ENCODE measurements at places on chromosomes 1 and 21.
A peak's percentile ranks its signal among the peaks of the same experiment; 100 is the strongest.

DNA sequence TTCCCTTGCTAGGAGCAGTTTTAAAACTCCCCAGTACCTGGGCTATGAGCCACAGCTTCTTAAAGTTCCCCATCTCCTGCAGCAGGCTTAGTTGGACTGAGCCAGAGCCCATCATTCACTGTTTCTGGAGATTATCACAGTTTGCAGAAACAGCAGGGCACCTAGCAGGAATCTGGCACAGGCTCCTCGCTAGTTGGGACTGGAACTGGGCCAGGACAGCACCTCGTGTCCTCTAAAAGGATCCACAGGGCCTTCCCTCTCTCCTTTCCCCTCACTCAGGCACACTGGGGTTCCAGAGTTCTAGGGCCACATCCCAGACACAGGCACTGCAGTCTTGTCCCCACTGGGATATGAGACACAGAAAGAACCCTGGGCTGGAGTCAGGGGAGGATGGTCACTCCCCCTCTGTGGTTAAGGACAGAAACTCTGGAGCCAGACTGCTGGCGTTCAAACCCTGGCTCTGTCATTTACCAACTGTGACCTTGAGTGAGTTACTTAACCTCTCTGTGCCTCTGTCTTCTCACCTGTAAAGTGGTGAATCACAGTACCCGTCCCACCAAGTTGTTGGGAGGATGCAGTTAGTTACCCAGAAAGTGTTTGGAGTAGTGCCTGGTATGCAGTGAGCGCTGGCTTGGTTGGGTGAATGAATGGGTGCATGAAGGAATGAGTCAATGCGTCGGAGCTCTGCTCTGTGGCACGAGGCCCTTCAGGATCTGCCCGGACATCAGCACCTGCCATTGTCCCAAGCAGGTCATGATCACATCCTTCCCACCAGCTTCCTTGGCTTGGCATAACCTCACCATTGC lies 18.8 kb upstream of the ECE1 start:
- DNase-seq, result no peak

- no peak for DNase-seq
Observed at GRCh38 chr21:31660259-31660565, 719 bp downstream of the SOD1 start.

GRCh38 chr21:35266546-35266945 lies 217.4 kb upstream of the RUNX1 start:
- DNase-seq, result no peak

GRCh38 chr1:201877877-201878401 lies 10.8 kb upstream of the SHISA4 start:
- DNase-seq, result no peak

DNA sequence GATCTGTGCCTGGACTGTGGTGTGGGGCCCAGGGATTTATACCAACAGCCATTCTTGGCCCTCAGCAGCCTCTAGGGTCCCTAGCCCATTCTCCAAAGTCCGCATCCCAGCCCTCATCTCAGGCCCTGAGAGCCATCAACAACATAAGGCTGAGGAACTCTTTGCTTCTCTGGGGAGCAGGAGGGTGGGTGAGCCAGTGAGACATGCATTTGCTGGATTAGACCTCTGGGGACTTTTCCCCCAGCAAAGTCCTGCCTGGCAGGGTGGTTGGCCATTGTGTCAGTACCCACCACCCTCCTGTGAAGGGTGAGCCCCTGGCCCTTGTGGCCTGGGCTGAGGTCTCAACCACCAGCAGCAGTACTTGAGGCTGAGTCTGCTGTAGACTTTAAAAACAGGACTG lies 24.2 kb upstream of the FAM20B start:
- no peak for DNase-seq

DNA sequence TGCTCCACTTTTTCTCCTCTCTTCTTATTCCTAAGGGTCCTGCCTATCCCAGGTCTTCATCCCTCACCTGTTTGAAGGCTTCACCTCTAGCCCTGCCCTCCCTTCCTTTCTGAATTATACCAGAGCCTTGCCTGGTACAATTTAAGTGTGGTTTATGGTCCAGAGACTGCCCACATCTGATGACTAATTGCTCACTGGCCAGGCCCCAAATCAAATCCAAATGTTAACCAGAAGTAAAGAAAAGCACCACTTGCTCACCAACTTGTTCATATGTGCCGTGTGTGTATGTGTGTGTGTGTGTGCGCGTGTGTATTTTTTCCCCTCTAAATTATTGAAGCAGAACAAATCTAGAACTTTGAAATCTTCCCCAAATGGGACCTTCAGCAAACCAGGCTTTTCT lies 26.4 kb downstream of the MYOM3 start:
- no peak for DNase-seq

GRCh38 chr1:200971428-200971903 lies 52.0 kb downstream of the KIF21B start:
- no peak for DNase-seq

GRCh38 chr1:17145648-17146047 lies 26.4 kb upstream of the PADI2 start:
- no peak for DNase-seq

- no peak for DNase-seq
Observed at GRCh38 chr1:162285149-162285561, 91.5 kb downstream of the SPATA46 start.

DNA sequence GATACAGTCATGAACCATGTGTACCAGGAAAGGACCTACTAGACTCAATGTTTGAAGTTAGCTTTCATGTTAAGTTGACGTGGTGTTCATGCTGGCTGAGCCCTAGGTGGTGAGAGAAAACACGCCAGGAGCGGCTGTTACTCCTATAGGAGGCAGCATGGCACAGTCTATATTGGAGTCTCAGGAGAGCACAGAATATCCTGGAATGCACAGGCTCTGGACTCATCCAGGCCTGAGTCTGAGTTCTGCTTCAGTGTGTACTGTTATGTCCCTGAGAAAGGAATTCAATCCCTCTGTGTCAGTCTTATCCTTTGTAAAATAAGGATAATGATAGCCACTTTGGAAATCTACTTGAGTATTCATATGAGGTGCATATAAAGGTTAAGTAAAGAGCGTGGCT lies 41.2 kb downstream of the DPT start:
- DNase-seq, result no peak

GRCh38 chr1:53411541-53412152 lies 47.6 kb upstream of the DMRTB1 start:
- no peak for DNase-seq

- no peak for DNase-seq
Observed at GRCh38 chr1:167648978-167649744, 19.1 kb downstream of the RCSD1 start.

- DNase-seq, result no peak
Observed at GRCh38 chr1:232166942-232167341, 463.0 kb downstream of the SIPA1L2 start.

- no peak for DNase-seq
Observed at GRCh38 chr21:39083377-39084008, 99.8 kb downstream of the PSMG1 start.

GRCh38 chr1:147613506-147613905 lies 56.8 kb downstream of the ACP6 start:
- DNase-seq, result peak; percentile 28

DNA sequence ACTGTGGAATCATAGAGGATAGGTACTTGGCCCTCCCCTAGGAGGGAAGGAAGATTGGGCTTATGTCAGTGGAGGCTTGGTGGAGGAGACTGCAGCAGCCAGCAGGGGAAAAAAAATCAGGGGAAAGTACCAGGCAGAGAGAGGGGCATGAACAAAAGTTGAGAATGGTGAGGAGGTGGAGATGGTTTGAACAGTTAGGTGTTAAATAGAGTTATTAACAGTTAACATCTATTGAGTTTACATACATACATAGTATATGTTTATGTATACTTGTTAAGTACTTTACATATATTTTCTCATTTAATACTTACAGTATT lies 136.5 kb upstream of the HNRNPU start:
- DNase-seq, result no peak

DNA sequence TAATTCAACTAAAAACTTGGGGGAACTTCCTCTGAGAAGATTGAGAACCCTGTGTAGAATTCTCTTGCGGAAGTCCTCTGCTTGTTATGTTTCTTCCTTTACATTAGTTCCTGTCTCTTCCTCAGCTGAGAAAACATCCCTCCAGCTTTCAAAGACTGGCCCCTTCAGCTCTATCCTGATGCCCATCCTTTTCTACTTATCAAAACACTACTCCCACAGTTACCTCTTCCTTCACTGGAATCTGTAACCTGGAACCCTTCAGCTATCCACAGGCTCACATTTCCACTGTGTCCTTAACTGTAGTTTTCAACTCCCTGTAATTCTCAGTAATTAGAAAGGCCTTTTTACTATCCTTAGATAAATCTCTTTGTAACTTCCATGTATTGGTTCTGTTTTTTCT lies 6.0 kb upstream of the DEDD start:
- DNase-seq, result no peak

GRCh38 chr21:25406887-25407579 lies 200.2 kb downstream of the MRPL39 start:
- DNase-seq, result no peak

DNA sequence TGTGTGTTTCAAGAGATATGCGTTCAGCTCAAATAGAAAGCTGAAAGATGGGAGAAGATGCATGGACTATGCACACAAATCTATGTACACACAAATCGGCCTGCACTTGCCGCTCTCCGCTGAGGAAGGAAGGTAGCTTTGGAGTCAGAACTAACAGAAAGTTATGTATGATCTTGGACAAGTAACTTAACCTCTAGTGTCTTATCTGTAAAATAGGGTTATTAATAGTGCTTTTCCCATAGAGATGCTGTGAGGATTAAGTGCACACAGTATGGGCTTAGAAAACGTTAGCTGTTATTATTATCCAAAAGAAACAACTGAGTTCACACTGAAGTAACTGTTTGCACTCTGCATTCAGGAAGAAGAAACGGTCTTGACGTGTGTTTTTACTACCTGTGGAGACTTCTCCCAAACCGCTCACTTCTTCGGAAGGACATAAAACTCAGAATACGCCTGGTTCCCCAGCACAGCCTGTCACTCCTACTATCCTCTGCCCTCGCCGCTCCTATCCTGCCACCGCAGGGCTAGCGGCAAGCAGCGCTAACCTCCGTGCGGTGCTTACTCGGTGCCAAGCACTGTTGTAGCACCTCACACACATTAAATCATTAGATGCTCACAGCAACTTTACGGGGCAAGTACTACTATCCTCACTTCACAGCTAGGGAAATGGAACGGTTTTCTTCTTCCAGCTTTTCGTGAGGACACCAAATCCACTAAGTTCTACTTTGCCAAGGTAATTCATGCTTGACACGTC lies 1.3 kb downstream of the TGFBR3 start:
- no peak for DNase-seq

- no peak for DNase-seq
Observed at GRCh38 chr21:16145479-16145878, 415.7 kb downstream of the USP25 start.

DNA sequence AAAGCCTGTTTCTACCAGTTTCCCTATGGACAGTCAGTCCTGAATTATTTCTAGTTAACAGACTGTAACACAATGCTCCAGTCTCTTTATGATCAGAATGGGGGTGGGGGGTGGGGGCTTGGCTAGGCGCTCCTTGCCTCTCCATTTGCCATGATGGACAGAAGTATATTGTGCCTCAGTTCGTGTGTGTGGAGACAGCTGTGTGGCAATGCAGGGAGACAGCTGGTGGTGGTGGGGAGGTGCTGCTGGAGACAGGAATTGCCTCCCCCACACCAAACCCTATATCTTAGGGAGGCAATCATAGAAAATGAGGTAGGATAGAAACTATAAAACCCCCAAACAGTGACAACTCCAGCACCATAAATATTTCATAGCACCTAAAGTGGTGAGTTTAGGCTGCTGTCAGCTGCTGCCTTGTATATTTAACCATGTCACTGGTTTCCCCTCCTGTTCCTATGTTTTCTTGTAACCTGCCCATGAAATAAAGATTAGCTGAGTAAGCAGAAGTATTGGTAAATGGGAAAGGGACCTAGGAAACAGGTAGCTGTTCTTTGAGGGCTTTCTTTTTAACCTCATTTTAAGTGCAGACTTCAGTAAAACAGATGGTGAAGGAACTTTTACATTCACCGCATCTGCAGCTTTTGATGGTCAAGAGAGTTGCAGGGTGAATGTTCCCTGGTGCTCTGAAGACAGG lies 3.4 kb downstream of the PLXNA2 start:
- DNase-seq, result no peak

GRCh38 chr1:87052400-87052799 lies 138.0 kb downstream of the HS2ST1 start:
- no peak for DNase-seq

DNA sequence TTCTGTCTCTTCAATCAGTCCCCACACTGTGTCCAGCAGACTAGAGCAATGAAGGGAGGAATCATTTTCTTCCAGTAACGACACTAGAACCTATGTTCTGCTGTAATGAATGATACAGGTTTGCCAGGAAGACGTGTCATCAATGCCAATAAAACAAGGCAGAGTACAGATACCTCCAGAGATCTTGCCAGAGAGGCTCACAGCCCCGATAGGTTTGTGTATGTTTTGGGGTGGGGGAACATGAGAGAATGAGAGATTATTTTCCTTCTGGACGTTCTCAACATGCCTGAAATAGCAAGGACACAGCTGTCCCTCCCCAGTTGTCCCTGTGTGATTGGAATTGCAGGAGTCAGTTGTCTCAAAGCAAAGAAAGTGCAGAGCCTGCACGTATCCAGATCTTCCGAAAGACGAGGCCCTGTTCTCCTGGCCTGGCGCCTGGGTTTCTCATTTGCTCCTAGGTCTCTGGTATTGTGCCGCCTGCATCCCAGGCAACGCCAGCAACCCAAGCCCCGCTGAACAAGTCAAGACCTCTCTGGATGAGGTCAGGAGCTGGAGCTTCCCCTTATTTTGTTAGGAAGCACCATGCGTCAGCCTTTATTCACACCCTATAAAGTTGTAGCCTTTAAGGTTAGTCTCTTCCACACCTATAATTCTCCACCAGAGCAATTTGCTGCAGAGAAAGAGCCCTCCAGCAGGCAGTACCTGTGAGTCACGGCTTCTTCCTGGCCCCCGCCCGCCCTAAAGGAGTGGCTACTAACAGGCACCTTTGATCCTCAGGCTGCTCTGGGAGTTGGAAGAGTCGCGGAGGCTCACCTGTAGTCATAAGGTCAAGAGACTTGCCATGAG lies 130.5 kb downstream of the TOMM20 start:
- no peak for DNase-seq

- no peak for DNase-seq
Observed at GRCh38 chr1:200124309-200124708, 96.8 kb downstream of the NR5A2 start.

DNA sequence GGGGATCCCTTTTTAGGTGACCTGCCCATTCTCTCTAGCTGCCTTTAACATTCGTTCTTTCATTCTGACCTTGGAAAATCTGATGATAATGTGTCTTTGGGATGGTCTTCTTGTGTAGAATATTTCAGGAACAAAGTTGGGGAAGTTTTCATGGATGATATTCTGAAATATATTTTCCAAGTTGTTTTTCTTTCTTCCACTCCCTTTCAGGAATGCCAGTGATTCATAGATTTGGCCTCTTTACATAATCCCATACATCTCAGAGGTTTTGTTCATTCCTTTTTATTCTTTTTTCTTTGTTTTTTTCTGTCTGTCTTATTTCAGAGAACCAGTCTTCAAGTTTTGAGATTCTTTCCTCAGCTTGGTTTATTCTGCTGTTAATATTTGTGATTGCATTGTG lies 13.9 kb upstream of the SCMH1 start:
- DNase-seq, result no peak

GRCh38 chr1:225435076-225435475 lies 7.2 kb upstream of the LBR start:
- DNase-seq, result no peak
